ENCODE measurements at places on chromosomes 7 and 10.

- DNase-seq = no peak
Measured at GRCh38 chr10:11194859-11195586, 177.4 kb downstream of the CELF2 start.

- DNase-seq = no peak
Measured at GRCh38 chr10:117568334-117568733, 25.8 kb downstream of the EMX2 start.

GRCh38 chr10:12344375-12345110 is 4.8 kb upstream of the CAMK1D start:
- no peak for DNase-seq

DNA sequence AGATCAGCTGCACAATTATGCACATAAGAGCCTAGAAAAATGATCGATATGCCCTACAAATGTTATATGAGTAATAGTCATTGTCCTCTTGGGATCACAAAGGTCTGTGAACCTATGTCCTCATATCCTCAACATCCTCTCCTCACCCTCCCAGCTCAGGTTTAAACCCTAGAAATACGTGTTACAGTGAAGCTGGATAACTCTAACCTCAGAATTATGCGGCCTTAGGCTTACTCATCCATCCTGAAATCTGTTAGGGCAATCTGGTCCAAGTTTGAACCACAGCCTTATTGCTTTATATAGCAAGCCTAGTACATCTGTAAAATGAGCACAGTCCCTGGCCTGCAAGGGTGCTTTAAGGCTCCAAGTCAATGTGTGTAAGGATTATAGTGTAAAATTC is 84.2 kb upstream of the FRMD4A start:
- no peak for DNase-seq

GRCh38 chr10:7319632-7320031 is 91.2 kb downstream of the SFMBT2 start:
- DNase-seq = no peak

DNA sequence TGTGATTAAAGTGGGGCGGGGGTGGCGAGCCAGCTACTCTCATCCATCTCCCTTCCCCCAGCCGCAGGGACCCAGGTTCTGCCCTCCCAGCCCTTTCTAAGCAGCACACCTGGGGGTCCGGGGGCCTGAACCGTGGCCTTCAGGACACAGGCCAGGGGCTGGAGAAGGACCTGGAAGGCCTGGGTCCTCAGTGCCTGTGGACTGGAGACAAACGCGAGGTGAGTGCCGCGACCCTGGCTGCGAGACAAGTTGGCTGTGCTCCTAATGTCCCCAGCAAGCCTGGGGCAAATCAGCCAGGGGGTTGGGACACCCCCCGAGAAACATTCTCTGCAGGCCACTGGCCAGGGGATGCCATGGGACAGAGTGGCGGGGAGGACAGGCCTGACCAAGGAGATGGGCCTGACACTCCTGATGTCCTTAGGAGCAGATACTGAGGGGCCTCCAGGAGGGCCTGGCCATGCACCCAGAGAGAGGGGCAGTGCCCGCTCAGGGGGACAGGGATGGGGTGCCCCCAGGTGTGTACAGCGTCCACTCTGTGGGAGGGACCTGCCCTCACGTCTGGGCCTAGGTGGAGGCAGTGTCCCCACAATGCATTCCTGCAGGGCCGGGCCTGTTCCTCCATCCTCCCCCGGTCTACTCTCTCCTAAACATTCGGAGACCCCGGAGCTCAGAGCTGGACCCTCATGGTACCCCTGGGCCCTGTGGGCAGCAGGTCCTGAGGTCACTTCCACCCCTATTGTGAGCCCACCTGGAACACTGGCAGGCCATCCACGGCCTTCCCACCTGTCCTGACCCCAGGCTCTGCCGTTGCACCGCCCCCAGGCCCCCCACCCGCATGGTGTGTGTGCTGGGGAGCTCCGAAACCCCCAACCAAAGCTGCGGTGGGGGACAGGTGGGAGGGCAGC is 13.1 kb downstream of the BRAT1 start:
- no peak for DNase-seq

Data from HepG2 (cell line).